ENCODE measurements at places on chromosomes 16 and 17.

GRCh38 chr17:17575360-17576251, 15.9 kb downstream of the PEMT start:
- DNase-seq, result no peak

DNA sequence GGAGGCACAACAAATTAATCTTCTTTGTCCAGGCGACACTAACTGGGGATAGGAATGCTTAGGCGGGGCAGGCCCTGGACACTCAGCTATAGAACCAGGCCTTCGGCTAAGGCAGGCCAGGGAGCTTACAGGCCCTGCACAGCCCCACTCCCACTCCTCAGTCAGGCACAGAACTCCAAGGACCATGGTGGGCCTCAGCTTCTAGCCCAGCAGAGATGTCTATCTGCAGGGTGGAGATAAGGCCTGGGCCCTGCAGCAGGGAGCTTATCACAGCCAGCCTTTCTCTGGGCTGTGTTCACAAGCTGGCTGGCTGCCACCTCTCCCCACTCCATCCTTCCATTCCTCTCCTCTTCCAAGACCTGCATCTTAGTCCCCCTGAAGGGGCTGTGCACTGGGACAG, 68.1 kb downstream of the TMEM132E start:
- DNase-seq, result no peak

- no peak for DNase-seq
These were observed 12.7 kb downstream of the COG1 start for GRCh38 chr17:73205459-73205961.

GRCh38 chr17:48048384-48049126, 396 bp downstream of the NFE2L1 start:
- peak; percentile 95 for DNase-seq

DNA sequence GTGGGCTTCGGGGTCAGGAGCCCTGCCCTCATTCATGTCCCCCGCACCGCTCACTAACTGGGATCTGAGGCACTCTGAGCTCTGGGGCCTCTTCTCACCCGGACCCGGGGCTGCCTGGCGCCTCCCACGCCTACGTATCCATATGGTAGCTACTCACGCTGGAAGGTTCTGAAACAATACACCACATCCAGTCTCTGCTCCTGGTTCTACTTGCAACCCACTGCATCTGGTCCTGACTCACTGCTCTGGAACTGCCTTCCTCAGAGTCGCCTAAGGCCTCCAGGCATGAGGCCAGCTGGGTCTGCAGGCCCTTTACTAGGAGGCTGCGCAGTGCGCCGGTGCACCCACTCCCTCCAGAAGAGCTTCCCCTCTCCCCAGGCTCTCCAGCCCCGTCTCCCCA, 18.1 kb downstream of the USP36 start:
- no peak for DNase-seq

- DNase-seq, result no peak
These were observed 33.5 kb upstream of the SKAP1 start for GRCh38 chr17:48463526-48463925.

GRCh38 chr17:15966879-15967248, 21.9 kb downstream of the ADORA2B start:
- DNase-seq, result peak; percentile 70

DNA sequence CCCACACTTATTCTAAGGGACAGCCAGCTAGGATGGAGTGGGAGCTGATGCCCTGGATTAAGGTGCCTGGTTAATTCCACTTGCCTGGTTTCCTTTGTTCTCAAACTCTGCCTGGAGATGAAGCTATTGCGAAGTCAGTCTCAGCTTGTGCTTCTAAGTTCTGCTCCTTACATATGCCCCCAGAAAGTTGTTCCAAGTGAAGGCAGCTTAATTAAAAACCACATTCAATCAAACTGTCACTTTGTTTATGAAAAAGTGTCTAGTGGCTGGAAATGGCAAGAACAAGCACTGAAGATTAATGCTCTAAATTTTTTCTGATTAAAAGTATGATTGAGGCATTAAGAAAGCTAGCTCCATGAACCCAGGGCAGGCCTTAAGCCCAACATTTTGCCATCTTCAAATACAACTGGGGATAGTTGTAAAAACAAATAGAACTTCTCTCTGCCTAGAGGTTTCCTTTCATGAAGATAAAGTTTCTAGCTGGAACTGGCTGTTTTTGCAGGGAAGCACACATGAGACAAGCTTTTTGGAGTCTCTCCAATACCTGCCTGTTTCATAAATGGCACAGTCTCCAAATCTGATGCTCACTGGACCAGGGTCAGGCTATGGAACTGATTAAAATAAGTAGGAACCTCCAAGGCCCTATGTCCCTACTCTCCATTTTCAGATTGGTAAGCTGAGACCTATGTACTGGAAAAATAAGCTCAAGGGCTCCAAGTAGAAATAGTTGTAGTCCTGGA, 100.9 kb downstream of the GRIN2A start:
- no peak for DNase-seq

- DNase-seq, result no peak
These were observed 302.7 kb upstream of the PSMD7 start for GRCh38 chr16:73993878-73994277.

GRCh38 chr17:42107597-42108576, 4.6 kb downstream of the DHX58 start:
- peak; percentile 41 for DNase-seq

GRCh38 chr17:44628243-44629188, 27.8 kb upstream of the MEIOC start:
- no peak for DNase-seq

DNA sequence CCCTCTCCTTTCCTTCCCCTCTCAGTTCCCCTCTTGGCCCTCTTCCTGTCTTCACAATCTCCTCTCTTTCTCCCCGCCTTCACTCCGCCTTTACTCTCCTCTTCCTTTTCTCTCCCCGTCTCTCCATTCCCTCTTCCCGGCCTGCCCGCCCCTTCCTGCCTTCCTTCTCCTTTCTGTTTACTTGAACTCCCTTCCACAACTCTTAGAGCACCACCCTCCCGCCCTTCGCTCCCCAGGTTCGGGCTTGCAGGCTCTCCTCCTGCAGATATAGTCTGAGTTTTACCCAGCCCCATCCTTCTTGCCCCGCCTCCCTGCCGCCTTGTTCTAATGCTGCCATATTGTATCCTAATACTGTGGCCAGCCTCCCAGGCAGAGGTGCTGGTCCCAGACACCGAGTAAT, 201.5 kb upstream of the N4BP1 start:
- DNase-seq, result no peak

GRCh38 chr16:50002190-50002589, 22.8 kb upstream of the CNEP1R1 start:
- DNase-seq, result no peak

GRCh38 chr16:24890746-24891145, 45.0 kb downstream of the SLC5A11 start:
- DNase-seq, result no peak

GRCh38 chr16:67936124-67936879, at the start of gene PSMB10:
TSS of gene PSMB10 (minus strand) at chr16:67936850. CDS start at chr16:67936749, 101 bp downstream.
- DNase-seq, result peak; percentile 60

GRCh38 chr17:5592382-5592781, 8.1 kb upstream of the NLRP1 start:
- DNase-seq, result no peak

DNA sequence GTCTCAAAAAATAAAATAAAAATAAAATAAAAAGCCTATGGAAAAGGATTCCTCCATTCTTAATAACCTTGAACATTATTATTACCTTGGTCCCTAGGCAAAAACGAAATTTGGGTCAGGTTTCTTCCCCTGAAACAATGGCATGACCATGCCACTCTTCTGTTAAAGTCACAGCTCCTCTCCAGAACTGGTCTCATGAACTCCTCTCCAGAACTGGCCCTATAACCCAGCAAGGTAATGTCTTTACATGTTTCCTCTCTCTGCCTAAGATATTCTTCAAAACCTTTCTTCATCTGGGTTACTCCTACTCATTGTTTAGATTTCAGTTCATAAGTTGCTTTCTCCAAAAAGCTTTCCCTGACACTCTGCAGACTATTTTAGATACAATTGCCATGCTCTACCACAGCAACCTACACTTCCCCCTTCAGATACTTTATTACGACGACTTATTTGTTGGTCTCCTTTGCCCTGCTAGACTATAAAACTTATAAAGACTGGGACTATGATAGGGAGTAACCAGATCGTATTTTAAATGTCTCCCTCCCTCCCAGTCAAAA, 13.5 kb downstream of the TRIM37 start:
- DNase-seq, result no peak

GRCh38 chr16:51048544-51048943, 102.5 kb downstream of the SALL1 start:
- DNase-seq, result no peak

DNA sequence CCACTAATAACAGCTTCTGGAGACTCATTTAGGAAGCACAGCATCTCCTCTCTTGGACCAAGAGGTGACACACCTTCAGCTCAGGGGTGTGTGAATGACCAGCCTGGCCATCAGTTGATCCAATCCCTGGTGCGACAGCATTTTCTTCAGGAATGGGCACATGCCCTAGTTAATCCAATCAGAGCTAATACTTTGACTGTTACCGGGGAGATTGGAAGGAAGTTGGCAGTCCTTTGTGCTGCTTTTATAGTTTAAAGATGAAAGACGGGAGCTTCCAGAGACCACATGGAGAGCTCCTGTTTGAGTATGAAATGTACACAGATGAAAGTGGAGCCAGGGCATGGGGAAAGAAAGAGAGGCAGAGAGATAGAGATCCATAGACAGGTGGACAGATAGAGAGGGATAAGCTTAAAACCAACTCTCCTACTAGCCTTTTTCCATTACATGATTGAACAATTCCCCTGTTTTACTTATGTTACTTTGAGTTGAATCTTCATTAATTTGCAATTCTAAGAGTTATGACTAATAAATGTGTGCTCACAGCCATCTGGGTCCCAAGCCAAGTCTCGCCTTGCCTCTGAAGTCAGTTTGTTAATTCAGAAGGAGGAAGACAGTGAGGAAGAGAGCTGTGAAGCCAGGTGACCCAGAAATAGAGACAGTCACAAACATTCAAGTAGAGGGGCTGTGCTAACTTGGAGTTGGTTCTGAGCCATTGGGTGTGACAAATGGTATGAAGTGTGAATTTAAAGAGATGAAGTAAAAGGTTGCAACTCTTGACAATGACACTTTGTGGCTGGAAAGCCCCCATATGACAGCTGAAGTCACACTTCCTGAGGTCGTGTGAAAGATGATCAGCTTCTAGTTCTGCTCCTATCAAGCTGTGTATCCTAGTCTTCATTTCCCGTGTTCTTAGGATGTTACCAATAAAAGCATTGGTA, 120.0 kb upstream of the GOT2 start:
- DNase-seq, result no peak

DNA sequence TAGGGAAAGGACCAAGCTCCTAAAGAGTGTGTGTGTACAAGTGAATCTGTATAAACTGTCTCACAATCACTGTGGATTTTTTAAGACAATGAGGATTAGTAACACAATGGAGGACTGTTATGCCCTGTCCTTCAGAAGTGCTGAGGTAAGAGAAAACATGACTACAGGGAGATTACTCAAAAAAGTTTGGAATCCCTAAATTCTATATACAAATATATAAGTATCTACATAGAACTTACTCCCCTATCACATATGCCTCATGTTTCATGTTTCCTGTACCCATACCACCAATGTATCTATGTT, 81.9 kb downstream of the STH start:
- DNase-seq, result no peak

GRCh38 chr16:9258423-9259051, 167.1 kb downstream of the HAPSTR1 start:
- DNase-seq, result peak; percentile 61

DNA sequence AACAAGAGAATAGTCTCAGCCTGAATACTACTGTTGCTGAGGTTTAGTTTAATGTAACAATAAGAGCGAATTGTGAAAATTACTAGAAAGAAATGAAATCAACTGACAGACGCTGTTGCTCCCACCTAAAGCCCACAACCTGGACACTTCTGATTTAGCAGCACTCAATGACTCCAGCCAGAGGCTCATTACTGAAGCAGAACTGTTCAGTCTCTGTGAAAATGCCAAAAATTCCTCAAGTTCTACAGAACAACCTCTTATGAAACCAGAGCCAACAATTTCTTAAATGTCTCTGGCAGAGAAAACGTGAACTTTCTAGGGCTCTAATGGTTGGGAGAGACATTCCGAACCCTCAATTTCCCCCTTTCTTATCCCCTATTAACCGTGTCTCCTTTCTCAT, 9.9 kb downstream of the PSME3IP1 start:
- DNase-seq, result no peak

DNA sequence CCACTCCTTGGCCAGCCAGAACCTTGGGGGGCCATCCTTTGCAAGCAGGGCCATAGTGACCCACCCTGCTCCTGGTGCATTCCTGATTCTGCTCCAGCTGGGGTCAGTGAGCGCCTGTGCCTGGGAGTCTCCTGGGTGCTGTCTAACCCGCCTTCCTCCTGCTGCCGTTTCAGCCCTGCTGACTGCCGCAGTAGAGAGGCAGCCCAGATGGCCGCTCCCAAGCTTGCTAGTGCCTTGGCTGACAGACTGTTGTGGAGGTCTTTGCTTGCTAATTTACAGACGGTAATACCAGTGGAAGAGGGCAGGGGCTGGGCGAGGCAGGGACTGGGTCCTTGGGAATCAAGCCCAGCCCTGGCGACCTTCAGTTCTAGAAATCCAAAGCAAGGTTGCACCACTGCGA, 99.6 kb downstream of the SOCS1 start:
- no peak for DNase-seq

DNA sequence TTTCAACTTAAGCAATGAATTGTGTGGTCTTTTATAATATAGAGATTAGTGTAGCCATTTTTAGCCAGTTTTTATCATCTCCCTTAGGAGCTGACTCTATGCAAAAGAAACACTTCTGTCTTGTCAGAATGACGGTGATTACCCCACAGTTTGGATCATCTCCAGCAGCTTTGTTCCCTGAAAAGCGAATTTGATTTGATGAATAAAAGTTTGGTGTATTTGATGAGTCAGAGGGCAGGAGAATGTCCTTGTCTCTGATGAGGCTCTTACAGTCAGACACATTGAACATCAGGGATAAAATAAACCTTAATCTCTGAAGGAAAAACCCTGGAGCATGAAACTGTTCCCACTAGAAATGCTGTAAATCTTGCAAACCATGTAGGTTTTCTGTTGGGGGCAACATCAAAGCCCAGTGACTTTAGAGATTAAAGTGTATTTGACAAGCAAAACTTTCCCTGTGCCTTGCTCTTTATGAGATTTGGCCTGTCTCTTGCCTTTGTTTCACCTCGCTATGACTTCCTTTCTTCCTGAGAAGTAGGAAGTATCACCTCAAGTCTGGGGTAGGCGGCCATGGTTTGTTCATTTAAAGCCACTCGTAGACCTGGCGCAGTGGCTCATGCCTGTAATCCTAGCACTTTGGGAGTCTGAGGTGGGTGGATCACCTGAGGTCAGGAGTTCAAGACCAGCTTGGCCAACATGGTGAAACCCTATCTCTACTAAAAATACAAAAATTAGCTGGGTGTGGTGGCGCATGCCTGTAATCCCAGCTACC, 209.3 kb downstream of the FTO start:
- no peak for DNase-seq

GRCh38 chr17:75103601-75104554, 5.9 kb upstream of the ARMC7 start:
- no peak for DNase-seq

- DNase-seq, result no peak
These were observed 160.2 kb upstream of the LHX1 start for GRCh38 chr17:36777118-36777517.
